Epithelial cell of proximal tubule (primary cell): ENCODE measurements at places on chromosomes 11 and 22. TPM values are rescaled to one million over a fixed set of nuclear protein-coding genes. Genes with fewer than 3 reads are reported as not detected.

- DNase-seq = no peak
Observed at GRCh38 chr22:50253941-50254340, 2.9 kb upstream of the HDAC10 start.

Gene VWCE
- 0.65 and 3.5 TPM in 2 replicates for total RNA-seq

Gene TMEM191B
- total RNA-seq = 0.98 TPM in 1 of 2 replicates, not detected in the other

Gene MYEOV
- total RNA-seq = 8.6 and 14.9 TPM in 2 replicates

GRCh38 chr11:115527534-115528125 is 23.4 kb upstream of the CADM1 start:
- no peak for DNase-seq

- no peak for DNase-seq
Observed at GRCh38 chr22:29275167-29275566, 7.1 kb downstream of the EWSR1 start.

Gene PSMA1
- total RNA-seq = 162 and 214 TPM in 2 replicates

DNA sequence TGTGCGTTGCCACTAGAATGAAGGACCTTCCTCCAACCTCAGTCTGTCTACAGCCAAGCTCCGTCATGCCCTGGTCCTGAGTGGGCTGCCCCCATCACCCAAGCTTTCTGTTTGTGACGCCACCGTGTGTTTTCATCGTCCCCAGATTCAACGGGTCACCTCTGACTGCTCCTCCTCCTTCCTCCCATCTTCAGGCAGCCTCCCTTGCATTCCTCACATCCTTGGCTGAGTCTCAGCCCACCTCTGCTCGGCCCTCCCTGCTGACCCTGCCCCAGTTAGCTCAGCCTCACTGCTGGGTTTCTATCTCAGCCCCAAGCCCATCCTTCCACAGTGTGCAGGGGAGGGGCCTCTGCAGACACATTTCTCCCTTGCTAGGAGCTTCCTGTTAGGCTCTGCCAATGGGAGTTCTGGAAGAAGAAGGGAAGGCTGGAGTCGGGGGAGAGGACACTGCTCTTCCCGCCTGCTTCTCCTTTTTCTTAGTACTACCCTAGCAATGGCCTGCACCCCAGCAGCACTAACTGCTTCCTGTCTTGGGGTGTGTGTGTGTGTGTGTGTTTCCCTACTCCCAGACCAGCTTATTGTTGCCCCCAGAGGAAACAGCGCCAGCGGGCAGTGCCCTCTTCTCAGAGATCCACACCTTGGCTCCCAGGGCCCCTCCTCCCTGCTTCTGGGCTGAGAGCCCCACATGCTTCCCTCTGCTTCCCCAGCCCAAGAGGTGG is 5.2 kb downstream of the IFT27 start:
- DNase-seq = no peak

Gene UPK3A
- total RNA-seq = 2.0 TPM in 1 of 2 replicates, not detected in the other

DNA sequence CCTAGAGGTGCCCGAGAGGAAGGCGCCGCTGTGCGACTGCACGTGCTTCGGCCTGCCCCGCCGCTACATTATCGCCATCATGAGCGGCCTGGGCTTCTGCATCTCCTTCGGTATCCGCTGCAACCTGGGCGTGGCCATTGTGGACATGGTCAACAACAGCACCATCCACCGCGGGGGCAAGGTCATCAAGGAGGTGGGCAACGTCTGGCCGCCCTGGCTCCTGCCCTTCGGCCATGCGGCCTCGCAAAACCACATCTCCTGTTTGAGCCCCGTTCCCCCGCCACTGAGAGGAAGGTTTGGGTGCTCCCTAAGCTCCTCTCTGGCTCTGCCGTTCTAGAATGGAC is 3.4 kb downstream of the SLC17A6 start:
- DNase-seq = no peak

Gene OR51B2
- not detected in 2 replicates for total RNA-seq

DNA sequence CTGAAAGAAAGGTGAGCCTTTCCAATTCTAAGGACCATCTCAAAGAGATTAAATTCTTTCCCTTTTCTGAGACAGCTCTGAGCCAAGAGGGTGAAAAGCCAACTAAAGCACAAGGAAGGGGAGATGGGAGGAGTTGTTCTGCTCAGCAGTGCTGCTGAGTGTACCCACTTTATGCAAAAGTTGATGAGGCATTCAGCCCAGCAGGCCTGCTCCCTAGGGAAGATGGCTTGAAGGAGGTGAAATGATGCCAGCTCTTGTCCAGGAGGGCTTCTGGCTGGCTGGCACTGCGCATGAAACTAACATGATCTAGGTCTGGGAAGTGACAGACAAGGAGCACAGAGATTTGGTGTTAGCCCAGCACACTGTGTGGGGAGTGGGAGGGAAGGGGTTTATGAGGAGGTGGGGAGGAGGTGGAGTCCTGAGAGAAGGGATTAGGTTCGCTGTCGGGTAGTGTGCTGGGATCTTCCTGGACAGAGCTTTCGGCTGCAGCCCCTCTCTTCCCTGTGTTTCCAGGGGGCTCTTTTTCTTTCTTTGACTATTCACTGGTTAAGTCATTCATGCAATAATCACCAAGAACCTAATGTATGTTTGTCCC is 225.5 kb upstream of the NARS2 start:
- no peak for DNase-seq

DNA sequence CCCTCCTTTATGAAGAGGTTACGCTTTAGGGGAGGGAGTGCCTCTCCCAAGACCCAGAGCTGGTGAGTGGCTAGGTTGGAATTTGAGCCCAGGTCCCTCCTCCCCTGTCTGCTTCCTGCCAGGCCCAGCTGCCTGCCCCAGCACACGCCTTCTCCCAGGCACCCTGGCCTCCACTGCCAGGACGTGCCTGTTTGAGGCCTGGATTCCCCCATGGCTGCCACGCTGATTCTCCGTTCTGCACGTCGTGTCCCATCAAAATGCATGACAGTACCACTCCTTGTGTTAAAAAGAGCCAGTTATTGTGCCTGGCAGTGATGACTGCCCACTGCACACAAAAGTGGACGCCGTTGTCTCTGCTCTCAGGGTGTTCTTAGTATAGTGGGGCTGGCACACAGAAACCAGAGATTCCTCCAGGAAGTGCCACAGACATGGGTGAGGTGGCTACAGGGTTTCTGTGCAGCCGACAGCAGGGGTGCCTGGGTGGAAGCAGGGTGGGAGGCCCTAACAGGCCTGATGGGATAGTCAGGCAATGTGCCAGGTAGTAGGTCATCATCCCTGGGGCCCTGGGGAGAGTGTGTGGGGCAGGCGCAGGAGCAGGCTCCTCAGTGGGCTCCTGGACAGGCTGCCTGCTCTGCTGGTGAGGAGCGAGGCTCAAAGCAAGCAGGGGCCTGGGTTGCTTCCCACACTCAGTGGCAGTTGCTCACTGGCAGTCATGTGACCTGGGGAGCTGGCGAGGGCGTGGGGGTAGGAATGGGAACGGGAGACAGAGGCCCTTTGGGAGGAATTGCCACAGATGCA is 24.2 kb downstream of the MED15 start:
- no peak for DNase-seq

Gene OR4D5
- total RNA-seq = not detected in 2 replicates

DNA sequence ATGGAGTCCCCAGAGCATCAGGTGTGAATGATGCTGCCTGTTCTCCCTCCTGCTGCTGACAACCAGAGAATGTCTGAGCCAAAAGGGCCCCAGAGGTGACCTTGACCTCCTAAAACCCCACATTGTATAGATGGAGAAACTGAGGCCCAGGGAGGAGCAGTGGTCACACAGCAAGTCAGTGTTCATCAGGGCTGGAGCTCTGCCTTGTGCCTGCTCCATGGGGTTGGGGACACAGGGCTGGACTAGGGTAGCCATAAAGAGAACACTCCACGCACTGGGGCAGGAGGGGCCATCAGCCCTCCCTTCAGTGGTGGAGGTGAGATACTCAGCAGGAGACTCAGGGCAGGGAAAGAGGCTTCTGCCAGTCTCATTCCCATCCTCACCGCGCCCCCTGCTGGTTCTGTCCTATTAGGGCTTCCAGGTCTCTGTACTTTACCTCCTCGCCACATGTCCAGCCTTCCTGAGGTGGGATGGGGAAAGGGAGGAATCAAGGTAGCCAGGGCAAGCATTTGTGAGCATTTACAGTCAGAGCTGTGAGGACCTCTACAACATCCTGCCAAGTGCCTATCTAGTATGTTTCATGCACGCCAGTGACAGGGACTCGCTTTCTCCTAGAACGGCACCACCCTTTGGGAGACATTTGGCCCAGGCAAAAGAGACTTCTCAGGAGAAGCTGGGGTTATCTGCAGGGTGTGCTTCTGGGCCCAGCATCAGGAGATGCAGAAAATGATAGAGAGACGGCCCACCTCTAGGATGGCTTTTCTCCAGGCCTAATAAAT is 43.2 kb downstream of the NEU3 start:
- DNase-seq = no peak

- DNase-seq = no peak
Observed at GRCh38 chr22:38413085-38414008, 41.7 kb downstream of the KCNJ4 start.

GRCh38 chr11:104361975-104362374 is 198.0 kb upstream of the PDGFD start:
- DNase-seq = no peak

Gene SLC22A12
- total RNA-seq = not detected in 2 replicates

GRCh38 chr11:2399488-2400068 is 972 bp upstream of the TSSC4 start:
- no peak for DNase-seq

DNA sequence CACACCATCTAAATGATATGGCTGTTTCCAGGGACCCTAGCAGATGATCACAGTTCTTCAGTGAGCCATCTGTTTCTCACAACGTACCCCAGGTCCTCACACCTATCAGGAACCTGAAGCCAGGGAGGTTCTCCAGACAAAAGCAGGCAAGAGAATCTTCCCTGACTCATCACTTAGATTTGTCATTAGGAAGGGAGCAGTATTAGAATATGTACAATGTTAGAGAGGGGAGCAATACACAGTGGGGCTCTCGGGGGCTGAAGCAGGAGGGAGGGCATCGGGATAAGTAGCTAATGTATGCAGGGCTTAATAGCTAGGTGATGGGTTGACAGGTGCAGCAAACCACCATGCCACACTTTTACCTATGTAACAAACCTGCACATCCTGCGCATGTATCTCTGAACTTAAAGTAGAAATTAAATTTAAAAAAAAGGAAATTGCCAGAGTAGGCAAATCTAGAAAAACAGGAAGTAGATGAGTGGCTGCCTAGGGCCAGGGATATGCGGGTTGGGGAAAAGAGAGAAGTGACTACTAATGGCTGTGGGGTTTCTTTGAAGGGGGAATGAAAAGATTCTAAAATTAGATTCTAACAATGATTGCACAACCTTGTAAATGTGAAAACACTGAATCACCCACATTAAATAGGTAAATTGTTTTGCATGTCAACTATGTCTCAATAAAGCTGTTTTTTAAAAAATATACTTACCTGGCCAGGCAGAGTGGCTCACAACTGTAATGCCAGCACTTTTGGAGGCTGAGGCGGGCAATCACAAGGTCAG is 14.4 kb downstream of the C22orf42 start:
- no peak for DNase-seq

Gene NLRP6
- total RNA-seq = not detected in 2 replicates

Gene DCHS1
- 1.2 and 1.8 TPM in 2 replicates for total RNA-seq

Gene MTCH2
- 153 and 160 TPM in 2 replicates for total RNA-seq

- DNase-seq = no peak
Observed at GRCh38 chr22:35835998-35836691, 118.5 kb downstream of the APOL5 start.

DNA sequence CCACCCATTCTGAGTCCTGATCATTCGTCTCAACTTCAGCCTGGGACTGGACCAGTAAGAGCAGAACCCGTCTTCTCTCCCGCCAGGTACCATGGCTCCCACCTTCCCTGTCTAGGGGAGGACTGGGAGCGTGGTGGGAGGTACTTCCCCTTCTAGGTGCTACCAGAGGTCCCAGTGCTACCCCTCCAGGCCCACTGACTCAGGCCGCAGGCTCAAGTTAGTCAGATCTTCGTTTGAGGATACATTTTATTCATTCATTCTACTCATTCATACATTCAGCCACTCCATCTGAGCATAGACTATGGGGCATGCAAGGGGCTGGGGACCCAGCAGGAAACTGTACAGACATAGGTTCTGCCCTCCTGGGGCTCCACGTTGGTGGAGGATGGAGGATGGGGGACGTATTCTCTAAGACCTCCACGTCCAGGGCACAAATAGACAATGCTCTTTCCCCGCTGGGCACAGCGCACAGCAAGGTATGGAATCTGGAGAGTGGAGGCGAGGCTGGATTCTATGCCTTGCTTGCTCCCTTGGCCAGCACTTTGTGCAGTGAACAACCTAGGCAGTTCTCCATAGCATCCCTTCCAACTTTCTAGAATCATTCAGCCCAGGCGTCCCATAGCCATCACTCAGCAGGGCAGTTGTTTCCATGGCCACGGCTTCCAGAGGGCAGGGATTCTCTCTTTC is 1.0 kb upstream of the RAB3IL1 start:
- no peak for DNase-seq

- DNase-seq = no peak
Observed at GRCh38 chr11:73411031-73411430, 34.8 kb downstream of the RELT start.

Gene HEPHL1
- total RNA-seq = not detected in 2 replicates

DNA sequence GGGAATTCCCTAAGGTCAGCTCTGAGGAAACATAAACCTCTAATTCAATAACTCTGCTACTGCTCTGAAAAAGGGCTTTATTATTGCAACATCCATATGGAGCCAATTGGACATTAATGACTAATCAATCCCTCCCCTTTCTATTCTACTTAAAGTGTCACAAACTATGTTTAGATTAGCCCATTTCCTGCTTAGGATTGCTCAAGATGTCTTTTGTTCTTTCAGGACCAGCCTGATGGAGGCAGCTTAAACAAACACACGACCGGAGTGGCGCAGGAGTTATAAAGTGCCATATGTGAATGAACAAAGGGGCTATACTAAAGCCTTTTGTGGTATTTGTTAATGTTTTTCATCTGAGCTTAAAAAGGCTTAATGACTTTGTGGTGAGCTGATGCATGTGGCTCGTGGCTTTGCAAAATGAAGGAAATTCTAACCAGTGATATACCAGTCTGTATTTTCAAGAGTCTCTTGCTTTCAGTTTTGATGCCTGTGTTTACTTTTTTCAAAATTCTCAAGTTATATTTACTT is 354.4 kb downstream of the SOX6 start:
- peak; percentile 31 for DNase-seq

DNA sequence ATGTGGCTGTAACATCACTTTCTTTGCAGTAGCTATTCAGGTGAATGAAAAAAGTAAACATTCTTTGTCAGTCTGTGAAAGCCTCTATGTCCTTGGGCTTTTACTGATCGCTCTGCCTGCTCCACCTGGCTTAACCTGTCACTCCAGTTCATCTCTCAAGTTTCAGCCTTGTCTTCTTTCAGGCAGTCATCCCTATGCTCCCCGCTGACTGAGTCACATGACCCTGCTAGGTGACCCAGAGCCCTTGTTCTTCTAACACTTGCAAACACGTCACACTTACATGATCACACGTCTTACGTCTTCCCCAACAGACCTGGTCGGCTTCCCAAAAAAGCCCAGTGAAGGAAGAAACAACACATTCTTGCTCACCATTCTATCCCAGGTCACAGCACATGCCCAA is 499.3 kb upstream of the TENM4 start:
- peak; percentile 85 for DNase-seq

- no peak for DNase-seq
Observed at GRCh38 chr11:123783536-123783935, 22.6 kb downstream of the OR6M1 start.

Gene OR51V1
- not detected in 2 replicates for total RNA-seq

DNA sequence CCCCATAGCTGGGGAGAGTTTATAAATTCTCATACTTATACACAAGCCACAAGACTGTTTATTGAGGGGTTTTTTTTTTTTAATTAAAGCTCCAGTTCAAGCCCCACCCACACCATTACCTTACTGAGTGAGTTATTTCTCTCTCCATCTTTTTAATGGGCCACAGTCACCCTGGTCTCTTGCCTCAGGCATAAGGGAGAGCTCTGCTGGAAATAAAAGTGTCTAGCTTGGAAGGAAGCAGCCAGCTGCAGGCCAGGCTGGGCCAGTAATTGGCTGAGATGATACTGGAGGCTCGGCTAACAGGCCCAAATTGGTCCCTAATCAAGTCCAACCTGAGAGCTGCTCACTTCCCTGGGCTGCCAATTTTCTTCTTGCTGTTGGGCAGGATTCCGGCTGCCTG is 174.1 kb downstream of the INSC start:
- DNase-seq = no peak
